ENCODE measurements at places on chromosomes 3 and 15. TPM values are rescaled to one million over a fixed set of nuclear protein-coding genes. Genes with fewer than 3 reads are reported as not detected.
A peak's percentile ranks its signal among the peaks of the same experiment; 100 is the strongest.

RYR3 gene
- 30.1 TPM for polyA plus RNA-seq

GRCh38 chr15:70469651-70470555 is 293.5 kb downstream of the UACA start:
- no peak for DNase-seq

SLC22A13 gene
- 0.26 TPM for polyA plus RNA-seq

DNA sequence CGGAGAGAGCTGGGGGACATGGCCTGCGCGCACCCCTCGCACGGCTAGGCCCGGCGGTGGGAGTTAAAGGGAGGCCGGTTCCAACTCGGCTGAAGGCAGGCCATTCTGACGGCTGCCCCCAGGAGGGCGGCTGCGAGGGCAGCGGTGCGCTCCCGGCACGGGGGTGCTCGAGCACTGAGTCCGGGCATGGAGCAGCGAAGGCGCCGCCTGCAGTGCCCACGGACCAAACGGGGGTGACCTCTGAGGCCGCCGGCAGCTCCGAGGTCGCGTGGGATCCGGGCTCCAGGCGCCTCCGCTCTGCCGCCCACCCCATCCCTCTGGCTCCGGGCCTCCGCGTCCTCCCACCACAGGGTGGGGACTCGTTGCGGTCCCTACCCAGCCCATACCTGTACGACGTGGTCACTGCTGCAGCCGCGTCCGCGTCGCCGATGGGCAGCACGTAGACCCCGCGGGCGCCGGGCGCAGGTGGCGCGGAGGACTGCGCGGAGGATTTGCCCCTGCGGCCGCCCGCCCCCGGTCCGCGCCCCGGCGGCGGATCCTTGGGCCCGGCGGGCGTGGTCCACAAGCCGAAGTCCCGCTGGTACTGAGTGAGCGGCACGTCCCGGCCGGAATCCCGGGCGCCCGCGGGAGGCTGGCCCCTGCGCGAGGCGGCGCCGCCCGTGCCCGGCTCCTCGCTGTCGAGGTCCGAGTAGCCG is 469 bp downstream of the MAP6D1 start:
- DNase-seq = peak; percentile 50

GRCh38 chr3:69306239-69307185 is 79.4 kb downstream of the FRMD4B start:
- peak; percentile 89 for DNase-seq
